Effector memory CD4-positive, alpha-beta T cell (primary cell): ENCODE measurements at places on chromosomes 1 and 21.

- H3K4me3 ChIP-seq: no peak overlapping the region
- H3K4me1 ChIP-seq: peaks cover 66% of the 10 kb centered on the region
- H3K27ac ChIP-seq: peak overlapping the region; percentile 99
- no peak for DNase-seq
Measured at GRCh38 chr1:25020851-25021590, 90.9 kb upstream of the RUNX3 start.

GRCh38 chr1:174872615-174873058 lies 127.1 kb upstream of the CACYBP start:
- no peaks in the 10 kb centered on the region for H3K36me3 ChIP-seq
- no peaks in the 10 kb centered on the region for H3K27me3 ChIP-seq
- H3K27ac ChIP-seq: no peak overlapping the region

- H3K27ac ChIP-seq: no peak overlapping the region
- no peak for DNase-seq
- no peak overlapping the region for H3K4me3 ChIP-seq
- no peaks in the 10 kb centered on the region for H3K4me1 ChIP-seq
Measured at GRCh38 chr1:21229246-21230000, 52.7 kb upstream of the EIF4G3 start.

DNA sequence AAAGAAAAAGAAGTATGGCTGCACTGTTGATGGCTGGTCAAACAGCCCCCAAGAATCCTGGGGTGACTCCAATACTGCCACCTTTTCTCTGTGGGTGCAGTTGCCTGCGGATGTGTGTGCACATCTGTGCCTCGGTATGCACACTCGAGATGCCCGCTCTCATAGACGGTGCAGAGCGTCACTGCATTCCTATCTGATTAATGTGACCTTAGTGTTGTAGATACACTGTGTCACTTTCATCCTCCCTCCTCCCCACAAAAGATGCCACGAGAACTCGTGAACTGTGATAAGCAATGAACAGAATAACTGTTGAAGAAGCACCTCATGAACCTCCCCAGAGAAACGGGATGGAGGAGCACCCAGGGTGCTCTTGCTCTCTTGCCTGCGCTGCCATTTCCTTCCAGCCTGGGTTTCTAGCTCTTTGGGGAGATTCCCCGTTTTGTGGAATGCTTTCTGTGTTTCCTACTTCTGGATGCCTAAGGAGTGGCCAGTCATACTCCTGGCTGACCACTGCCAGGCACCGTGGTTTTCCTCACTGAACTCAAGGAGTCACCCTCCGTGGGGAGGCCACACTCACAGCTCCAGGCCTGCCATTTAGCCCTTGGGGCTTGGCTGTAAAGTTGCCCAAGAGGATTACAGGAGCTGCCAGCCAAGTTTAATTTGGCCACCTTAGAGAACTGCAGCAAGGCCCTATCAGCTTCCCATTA lies 32.0 kb downstream of the NTPCR start:
- peaks cover 20% of the 10 kb centered on the region for H3K36me3 ChIP-seq
- H3K27me3 ChIP-seq: no peaks in the 10 kb centered on the region

- H3K27me3 ChIP-seq: no peaks in the 10 kb centered on the region
- H3K36me3 ChIP-seq: no peaks in the 10 kb centered on the region
- no peaks in the 10 kb centered on the region for H3K4me1 ChIP-seq
- no peak overlapping the region for H3K27ac ChIP-seq
Measured at GRCh38 chr1:248065071-248065470, 18.4 kb downstream of the OR2L3 start.

DNA sequence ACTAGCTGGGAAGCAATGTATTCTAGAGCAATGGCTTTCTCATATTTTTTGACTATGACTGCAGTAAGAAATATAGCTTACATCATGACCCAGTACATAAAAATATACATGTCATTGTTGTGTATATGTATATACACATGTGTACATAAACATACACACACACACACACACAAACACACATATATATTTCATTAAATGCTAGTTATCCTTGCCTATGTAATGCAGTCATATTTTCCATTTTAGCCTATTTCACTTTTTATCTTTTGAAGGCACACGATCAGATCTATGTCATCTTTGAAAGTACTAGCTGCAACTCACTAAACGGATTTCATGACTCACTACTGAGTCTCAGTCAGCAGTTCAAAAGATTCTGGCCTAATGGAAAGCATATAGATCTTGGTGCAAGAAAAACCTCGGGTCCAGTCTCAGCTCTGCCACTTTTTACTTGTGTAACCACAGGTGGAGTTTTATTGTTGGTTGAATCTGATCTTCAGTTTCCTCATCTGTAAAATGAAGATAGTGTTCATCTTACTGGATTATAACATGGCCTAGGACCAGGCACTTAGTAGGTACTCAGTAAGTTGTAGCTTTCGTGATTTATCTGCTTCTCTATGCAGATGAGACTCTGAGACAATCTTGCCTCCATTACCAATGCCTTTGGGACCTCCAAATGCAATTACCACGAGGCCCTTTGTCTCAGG lies 325.6 kb downstream of the RRAGC start:
- H3K27me3 ChIP-seq: no peaks in the 10 kb centered on the region
- no peak for DNase-seq
- H3K4me1 ChIP-seq: no peaks in the 10 kb centered on the region
- no peak overlapping the region for H3K27ac ChIP-seq
- H3K36me3 ChIP-seq: no peaks in the 10 kb centered on the region
- no peak overlapping the region for H3K4me3 ChIP-seq

GRCh38 chr1:59116920-59117542 lies 179.9 kb upstream of the FGGY start:
- no peak for DNase-seq
- H3K36me3 ChIP-seq: no peaks in the 10 kb centered on the region
- H3K4me3 ChIP-seq: no peak overlapping the region
- no peaks in the 10 kb centered on the region for H3K27me3 ChIP-seq
- no peak overlapping the region for H3K27ac ChIP-seq

DNA sequence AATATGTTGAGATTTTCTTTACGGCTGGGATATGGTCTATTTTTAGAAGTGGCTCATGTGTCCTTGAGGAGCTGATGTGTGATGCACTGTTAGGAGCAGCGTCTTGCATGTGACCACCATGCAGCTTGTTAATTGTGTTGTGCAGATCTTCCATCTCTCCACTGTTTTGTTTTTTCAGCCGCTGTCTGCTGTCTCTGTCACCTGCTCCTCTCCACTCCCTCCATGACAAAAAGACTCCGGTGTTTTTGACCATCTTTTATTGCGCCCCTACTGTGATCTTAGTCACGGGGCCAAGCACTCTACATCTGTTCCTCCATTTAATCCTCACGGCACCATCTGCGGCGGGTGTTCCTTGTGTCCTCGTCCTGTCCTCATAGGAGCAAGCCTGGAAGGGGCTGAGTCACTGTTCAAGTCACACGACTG lies 51.8 kb downstream of the ADARB1 start:
- H3K36me3 ChIP-seq: peaks cover 3% of the 10 kb centered on the region
- no peaks in the 10 kb centered on the region for H3K4me1 ChIP-seq
- H3K27me3 ChIP-seq: no peaks in the 10 kb centered on the region
- DNase-seq: no peak
- H3K4me3 ChIP-seq: no peak overlapping the region
- H3K27ac ChIP-seq: no peak overlapping the region

- no peaks in the 10 kb centered on the region for H3K27me3 ChIP-seq
- H3K27ac ChIP-seq: no peak overlapping the region
- H3K36me3 ChIP-seq: no peaks in the 10 kb centered on the region
- DNase-seq: no peak
Measured at GRCh38 chr1:176736015-176736414, 273.0 kb downstream of the PAPPA2 start.
